RCC 7860 (cell line): ENCODE measurements at places on chromosomes 7 and 10.
A peak's percentile ranks its signal among the peaks of the same experiment; 100 is the strongest.

DNA sequence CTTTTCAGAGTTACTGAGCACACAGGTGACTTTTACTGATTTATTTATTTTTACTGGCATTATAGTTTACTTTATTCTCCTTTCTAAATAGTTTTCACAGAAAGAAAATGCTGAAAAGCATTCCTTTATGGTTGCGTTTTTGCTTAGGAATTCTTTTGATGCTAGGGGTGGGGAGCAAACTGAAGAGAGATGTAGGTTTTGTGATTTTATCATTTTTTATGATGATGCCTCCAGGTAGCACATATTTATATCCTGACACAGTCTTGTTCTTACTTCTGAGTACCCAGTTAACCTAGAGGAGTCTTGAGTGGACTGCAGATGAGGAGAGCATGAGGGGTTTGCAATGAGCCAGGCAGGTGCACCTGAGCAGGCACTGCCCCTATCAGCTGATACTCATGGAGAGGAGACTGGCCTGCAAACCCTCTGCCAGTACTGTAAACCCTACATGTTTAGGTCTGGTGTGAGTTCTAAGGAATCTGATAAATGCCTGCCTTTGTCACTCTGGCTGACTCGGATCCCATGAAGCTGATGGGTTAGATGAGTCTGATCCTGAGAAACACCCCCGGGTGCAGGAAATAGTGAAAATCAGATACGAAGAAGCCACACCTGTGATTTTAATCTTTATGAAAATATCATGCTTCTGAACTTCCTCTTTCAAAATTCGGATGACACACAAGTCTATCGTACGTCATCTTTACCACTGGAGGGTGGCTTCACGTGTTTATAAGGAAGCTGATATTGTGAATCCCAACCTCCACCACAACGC is 302.9 kb downstream of the WDR37 start:
- DNase-seq, result no peak

GRCh38 chr7:76129366-76129765 is 72.3 kb upstream of the SRRM3 start:
- peak; percentile 43 for DNase-seq

DNA sequence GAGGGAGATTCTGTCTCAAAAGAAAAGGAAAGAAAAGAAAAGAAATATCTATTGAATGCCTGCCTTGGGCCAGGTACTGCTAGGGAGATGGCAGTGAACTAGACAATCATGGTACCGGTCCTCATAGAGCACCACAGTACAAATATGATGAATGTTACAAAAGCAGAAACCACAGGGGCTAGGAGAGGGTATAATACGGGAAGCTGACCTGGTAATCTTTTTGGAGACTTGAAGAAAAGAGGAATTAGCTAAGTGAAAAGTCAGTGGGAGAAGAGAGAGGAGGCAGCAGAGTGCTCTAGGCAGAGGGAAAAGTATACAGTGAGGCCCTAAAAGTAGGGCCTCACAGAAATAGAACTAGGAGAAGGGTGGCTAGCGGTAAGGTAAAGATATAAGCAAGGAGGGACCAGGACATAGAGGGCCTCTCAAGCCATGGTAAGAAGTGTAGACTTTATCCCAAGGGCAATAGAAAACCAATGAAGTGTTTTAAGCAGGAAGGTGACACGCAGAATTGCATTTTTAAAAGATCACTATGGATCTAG is 42.8 kb upstream of the WNT8B start:
- DNase-seq, result no peak

GRCh38 chr7:127901895-127902703 is 129.1 kb downstream of the LRRC4 start:
- DNase-seq, result no peak

GRCh38 chr7:34354899-34355298 is 303.1 kb upstream of the NPSR1 start:
- DNase-seq, result peak; percentile 28

DNA sequence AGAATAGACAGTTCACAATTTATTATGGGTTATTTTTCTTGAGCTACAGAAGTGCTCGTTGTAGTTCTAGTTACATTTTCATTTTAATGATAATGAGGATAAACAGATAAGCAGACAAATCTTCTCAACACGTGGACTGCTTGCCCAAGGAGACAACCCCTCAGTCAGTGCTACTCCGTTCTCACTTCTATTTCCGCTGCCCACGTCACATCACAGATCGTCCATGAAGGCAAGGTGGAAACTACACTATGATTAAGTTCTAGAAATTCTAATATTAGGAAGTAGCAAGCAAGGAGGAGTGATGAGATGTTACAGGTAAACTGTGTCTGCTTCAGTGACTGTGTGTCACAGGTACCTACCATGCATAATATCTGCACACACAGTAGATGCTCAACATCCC is 210.5 kb downstream of the CHCHD3 start:
- DNase-seq, result no peak

- no peak for DNase-seq
Measured at GRCh38 chr7:16649196-16649595, 3.2 kb downstream of the BZW2 start.

DNA sequence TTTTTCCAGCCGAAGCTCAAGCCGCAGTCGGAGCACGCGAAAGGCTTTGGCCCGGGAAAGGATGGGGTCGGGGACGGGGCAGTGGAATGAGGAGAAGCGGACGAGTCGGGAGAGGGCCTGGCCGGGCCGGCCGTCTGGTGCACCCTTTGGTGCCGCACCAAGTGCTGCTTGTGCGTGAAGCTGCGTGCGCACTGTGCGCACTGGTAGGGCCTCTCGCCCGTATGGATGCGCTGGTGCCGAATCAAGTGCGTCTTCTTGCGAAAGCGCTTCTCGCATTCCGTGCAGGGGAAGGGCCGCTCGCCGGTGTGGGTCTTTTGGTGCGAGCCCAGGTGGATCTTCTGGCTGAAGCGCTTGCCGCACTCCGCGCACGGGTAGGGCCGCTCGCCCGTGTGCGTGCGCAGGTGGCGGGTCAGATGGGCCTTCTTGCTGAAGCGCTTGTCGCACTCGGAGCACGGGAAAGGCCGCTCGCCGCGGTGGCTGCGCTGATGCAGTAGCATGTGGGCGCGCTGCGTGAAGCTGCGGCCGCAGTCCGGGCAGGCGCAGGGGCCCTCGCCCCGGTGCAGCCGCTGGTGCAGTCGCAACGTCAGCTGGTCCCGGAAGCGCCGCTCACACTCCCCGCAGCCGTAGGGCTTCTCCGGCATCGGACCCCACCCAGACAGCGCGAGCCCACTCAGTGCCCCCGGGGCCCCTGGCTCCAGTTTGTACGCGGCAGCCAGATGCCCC is 7.8 kb downstream of the ZNF467 start:
- no peak for DNase-seq

- DNase-seq, result no peak
Measured at GRCh38 chr10:24622781-24623301, 100.8 kb downstream of the ARHGAP21 start.
